ENCODE measurements at places on chromosomes 2 and 18.

DNA sequence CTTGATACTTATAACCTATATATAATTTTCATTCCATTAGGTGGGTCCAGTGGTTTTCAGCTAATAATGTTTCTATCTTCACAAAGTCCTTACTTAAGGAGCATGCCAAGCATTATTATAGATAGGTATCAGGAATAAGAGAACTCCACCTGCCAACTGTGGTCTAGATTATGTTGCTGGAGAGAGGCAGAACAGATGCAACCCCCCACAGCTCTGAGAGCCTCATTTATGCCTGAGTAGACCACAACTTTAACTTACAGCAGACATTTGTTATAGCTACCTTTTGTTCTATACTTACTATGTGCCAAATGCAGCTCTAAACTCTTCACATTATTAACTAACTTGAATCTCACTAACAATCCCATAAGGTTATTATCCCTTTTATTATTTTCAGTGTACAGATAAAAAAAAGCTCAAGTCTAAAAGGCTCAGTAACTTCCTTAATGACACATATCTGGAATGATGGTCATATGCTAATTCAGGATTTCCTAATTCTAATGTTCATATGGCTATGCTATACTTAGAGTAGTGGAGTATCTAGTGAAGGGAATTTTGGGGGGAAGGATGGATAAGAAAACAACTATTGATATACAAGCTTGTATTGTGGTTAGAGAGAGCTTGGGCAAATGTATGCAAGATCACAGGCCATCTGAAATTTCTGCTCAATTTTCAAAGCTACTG is 119.1 kb upstream of the RND3 start:
- DNase-seq, result no peak

- DNase-seq, result no peak
These were observed 200.0 kb downstream of the GLI2 start for GRCh38 chr2:120935339-120936313.

- no peak for DNase-seq
These were observed 87.6 kb downstream of the MARCHF4 start for GRCh38 chr2:216284708-216285107.

DNA sequence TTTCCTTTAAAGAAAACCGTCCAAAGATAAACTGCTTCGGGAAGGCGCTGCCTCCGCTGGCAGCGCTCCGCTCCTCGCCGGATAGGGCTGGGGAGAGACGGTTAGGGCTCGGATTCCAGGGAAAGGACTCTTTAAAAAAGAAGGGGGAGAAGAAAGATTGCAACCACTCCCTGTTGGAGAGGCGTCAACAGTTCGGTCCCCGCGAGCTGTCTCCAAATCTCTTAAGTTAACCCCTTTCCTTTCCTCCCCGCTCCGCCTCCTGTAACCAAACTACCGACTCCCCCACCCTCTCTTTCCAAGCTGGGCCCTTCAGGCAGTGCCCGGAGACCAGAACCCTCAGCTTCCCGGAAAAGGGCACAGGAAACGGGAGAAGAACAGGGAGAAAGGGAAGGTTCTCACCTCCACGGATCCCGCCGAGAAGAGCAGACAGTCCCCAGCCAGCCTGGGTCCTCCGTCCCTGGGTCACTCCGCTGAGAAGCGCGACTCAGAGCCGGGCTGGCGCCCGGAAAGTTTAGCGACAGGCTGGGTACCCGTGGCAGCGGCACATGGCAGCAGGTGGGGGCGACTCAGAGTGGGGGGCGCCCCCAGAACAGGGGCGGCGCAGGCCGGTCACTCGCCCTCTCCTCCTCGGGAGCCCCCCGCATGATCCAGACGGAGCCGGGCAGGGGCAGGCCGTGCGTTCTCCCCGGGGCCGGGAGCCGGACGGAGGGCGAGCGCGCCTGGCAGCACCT is 675 bp downstream of the FZD5 start:
- DNase-seq, result no peak

DNA sequence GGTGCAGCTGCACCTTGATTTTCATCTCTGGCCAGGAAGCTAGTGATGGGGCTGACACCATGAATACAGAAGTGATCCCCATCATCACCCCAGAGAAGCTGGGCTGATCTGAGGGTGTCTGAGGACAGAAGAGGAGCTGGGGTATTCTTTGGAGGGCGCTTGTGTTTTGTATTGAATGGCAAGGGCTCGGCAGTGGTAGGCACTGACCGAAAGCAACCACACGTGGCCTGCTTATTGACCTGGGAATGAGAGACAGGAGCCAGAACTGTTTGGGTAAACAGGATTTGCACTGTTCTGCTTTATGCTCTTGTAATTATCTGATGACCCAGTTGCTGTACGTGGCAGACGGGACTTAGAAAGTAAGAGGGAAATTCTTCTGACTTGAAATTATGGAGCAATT is 62.6 kb upstream of the RPL31 start:
- DNase-seq, result no peak

DNA sequence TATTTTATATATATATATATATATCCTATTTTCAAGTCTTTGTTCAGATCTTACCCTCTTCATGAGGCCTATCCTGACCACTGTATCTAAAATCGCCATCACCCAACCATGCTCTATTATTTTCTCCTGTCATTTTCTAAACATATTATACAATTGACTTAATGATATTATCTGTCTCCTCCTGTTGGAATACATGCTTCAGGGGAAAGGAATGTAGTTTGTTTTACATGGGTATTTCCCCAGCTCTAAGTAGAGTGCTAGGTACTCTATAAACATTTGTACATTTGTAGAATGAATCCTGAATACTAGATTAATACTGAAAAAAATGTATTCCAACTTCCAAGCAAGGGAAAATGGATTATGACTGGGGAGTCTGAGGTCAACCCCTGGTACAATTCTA is 26.2 kb downstream of the TTC21B start:
- DNase-seq, result no peak

DNA sequence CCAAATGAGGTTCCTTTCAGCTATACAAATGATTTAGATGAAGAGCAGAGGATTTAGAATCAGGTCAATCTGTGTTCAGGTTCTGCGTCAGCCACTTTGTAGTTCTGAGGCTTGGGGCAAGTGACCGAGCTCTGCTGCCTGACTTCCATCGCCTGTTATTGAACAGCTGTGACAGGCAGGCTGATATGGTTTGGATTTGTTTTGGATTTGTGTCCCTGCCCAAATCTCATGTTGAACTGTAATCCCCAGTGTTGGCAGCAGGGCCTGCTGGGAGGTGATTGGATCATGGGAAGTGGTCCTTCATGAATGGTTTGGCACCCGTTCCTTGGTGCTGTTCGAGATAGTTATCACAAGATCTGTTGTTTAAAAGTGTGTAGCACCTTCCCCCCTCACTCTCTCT is 18.6 kb downstream of the TYMS start:
- no peak for DNase-seq

GRCh38 chr2:172698041-172698863 is 37.4 kb upstream of the RAPGEF4 start:
- no peak for DNase-seq

DNA sequence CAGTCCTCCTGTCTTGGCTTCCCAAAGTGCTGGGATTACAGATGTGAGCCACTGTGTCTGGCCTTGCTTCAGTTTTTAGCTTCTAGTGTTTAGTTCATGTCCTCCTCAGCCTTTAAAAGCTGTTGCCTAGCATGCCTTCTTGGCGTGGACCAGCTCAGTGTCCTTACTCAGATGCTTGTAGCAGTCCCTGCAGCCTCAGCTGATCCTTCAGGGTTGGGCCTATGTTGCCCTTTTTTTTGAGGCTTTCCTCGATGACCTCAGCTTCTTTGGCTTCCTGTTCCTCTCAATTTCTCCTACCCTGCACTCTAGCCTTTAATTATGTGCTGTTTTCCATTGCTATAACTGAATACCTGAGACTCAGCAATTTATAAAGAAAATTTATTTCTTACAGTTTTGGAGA is 57.7 kb downstream of the TANC1 start:
- DNase-seq, result no peak

DNA sequence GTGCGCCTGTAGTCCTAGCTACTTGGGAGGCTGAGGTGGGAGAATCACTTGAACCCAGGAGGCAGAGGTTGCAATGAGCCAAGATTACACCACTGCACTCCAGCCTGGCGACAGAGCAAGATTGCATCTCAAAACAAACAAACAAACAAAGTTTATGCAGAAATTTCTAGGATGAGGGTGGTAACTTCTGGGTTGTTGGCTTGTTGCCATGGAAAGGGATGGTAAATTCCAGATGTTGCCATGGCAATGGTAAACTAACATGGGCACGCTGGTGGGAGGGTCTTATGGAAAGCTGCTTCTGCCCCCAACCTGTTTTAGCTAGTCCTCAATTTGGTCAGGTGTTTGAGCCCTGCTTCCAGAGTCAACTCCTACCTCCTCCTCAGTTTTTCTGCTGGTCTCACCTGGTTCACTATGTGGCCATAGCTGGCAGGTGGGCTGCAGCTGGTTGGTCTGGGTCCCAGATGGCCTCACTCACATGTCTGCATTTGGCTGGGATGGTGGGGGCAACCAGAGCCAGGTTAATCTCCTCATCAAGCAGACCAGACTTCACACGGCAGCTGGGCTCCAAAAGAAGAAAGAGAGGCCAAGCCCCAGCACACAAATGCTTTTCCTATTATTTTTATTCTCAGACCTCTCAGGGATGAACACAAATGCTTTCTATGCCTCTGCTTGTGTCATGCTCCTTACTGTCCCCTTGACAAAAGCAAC is 26.6 kb upstream of the TEX44 start:
- no peak for DNase-seq

DNA sequence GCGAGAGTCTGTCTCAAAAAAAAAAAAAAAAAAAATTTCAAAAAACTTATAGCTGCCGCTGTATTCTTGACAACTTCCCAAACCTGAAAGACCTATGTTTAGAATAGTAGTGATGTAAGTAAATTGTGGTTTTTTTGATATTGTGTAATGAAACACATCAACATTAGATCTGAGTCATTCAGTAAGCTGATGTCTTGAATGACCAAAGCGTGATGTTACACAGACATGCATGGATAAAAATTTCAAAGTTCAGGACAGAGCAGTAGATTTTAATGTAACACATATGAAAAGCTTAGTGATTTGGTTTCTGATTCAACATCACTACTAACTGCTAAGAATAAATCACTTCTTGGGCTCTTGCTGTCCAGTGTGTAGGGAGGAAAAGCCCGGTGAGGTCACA is 69.3 kb upstream of the MEX3C start:
- no peak for DNase-seq

DNA sequence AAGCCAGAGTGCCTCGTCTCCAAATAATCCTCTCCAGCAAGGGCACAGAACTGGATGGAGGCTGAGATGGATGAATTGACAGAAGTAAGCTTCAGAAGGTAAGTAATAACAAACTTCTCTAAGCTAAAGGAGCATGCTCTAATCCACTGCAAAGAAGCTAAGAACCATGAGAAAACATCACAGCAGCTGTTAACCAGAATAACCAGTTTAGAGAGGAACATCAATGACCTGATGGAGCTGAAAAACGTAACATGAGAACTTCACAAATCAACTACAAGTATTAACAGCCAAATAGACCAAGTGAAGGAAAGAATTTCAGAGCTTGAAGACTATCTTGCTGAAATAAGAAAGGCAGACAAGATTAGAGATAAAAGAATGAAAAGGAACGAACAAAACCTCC is 32.3 kb downstream of the WDPCP start:
- no peak for DNase-seq

DNA sequence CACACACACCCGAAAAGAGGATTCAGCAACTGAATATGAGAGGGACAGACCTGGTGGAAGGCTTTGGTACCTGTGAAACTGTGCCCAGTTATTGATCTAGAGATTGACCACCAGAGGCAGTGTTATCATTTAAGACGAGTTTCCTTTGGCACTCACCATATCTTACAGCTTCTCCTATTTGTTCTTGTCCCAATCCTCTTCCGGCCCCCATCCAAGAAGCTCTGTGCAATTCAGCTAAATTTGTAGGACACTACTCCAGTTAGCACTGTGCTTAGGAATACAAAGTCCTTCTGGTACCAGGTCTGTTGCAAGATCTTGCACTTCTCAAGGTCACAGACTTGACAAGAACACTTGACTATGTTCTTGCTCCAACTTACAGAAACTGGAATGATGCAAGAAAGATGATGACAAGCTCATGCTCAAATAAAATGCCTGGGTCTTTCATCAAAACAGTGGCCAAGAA is 177.7 kb downstream of the TMEM247 start:
- no peak for DNase-seq

DNA sequence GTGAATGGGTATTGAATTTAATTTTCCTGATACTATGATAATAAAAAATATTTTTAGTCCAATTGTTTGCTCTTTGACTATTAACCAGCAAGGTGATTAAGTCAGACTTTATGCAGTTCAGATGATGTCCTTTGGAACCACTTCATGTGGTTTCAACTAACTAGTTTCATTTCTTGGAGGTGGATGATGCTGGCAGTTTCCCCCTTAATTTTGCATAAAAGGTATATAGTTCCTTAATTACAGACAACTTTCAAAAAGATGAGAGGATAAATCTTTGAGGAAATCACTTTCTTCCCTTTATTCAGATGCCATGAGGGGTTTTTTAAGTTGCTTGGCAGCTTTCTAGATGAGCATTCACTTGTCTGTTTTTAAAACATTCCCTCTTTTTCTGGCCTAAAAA is 223.1 kb downstream of the PHLPP1 start:
- DNase-seq, result no peak

DNA sequence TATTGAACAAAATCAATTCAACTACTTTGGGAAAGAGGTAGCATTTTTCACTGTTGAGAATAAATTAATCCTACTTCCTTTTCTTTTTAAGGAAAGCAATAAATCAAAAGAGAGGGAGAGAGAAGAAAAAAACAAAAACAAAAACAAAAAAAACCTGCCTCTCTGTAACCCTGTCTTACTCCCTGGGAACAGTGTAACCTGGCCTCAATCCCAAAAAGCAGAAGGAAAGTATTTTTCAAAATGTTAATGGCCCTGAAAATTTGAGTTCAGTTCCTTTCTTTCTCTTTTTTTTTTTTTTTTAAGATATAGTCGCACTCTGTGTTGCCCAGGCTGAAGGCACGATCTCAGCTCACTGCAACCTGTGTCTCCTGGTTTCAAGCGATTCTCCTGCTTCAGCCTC is 35.9 kb downstream of the RHOB start:
- no peak for DNase-seq

DNA sequence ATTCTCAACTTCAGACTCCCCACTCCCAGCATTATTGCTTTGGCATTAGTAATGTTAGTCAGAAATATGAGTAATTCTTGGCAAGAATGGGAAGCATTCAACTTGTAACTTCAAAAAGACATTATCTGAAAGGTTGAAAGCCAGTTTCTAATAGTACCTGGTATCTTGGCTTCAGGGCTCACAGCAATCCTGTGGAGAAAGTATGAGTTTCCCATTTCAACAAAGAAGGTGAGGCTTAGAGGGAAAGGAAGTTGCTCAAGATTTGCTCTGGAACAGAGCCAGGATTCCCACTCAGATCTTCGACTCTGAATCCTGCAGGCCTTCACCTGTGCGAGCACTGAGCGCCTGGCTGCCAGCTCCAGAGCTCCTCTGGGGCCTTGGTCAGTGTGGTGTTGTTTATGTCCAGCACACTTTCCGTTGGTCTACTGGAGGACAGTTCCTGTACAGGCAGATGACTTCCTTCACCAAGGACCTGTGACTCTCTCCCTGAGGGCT is 136.1 kb downstream of the MCFD2 start:
- no peak for DNase-seq

GRCh38 chr2:45567974-45568789 is 42.9 kb downstream of the SRBD1 start:
- no peak for DNase-seq

Data from stimulated activated CD4-positive, alpha-beta T cell treated with anti-CD3 and anti-CD28 coated beads, Interleukin-15, amount 100 ng/mL, for 48 hours (primary cell).